Omental fat pad (tissue), 4 donors: ENCODE measurements at places on chromosomes 5 and 9.

GRCh38 chr5:122845229-122846050, at the start of gene SNX24:
TSS of gene SNX24 (plus strand) at chr5:122845613. CDS start at chr5:122845634, 21 bp downstream.
- peak; percentile 35 for DNase-seq

DNA sequence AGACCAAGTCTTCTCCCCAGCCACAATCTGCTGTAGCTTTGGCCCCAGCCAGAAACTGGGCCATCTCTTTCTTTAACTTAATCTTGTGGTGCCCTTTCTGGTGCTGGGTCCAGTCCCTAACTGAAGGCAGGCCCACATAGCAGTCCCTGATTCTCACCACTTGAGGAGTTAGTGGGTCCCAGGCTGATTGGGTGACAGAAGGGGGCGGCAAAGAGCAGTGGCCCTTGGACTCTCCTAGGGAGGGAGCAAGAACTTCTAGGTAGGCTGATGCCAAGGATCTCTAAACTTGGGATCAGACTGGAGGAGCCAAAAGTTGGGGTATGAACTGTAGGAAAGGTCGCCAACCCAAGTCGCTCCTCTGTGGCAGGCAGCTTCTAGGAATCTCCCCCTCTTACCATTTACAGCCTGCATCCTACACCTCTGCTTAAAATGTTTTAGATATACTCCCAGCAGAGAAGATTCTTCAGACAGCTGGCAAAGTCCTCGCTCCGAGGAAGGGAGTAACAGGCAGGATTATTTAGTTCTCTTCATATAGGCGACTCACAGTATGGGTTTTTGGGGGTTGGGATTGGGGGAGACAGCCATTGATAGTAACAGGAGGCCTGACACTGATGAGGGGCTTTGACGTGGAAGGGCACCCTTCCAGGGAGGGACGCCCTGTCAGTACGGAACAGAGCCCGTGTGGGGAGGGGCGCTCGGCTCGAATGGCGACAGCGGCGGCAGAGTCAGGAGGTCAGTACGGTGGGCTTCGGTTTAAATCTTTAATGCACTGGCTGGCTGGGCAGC, 2.0 kb upstream of the CCL27 start:
- DNase-seq = peak; percentile 84

DNA sequence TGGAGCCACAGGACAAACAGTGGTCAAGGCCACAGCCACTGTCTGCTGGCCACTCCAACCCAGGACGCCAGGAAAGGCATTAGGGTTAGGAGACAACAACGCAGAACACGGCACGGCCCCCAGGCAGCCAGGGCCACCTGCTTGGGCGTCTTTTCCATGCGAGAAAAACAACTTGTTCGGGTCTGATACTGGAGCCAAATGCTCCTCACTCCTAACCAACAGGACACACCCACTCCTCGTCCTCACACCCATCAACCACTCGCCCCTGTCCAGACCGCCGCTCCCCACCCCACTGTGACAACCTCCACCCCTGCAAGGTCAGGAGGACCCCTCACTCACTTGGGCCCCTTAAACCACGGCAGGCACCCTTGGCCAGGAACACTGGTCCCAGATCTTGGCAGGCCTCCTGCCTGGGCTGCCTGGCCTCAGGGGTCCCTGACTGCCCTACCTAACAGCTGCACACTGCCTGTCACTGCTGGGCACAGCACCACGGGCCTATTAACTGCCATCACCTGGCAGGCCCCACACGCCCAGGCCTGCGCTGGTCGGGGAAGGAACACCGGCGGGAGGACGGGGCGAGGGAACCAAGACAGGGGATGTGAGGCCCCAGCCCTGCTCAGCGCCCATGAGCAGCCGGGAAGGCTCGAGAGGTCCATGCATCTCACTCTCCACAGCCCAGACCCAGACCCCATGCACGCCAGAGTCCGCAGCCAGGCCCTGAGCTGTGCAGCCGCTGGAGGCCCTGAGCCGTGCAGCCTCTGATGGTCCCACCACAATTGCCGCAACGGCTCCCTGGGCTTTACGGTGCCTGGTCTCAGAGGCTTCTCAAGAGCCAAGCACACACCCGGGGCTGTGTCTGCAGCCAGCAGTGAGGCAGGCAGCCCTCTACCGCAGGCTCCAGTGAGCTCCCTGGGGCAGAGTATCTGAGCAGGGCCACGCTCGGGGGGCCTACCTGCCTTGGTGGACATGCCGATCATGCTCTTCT, 13.8 kb downstream of the CLPTM1L start:
- no peak for DNase-seq

- no peak for DNase-seq
These were observed 265.2 kb downstream of the GADD45G start for GRCh38 chr9:89869793-89870580.

DNA sequence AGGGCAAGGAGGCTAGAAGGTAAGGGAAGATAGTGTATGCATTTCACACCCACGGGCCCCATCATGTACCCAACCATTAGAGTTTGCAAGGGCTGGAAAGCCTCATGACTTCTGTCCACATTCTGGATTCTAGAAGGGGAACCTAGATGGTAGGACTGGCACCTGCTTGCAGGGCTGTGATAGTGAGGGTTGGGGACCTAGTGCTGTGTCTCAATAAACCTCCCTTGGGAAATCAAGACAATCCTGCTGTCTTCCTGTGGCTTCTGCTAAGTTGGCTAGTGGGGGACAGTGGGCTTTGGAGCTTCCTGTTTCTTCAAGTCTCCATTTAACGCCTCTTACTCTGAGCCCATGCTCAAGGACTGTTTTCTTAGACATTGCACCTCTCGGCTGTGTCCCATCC, 43.6 kb upstream of the SYNPO start:
- DNase-seq = no peak

DNA sequence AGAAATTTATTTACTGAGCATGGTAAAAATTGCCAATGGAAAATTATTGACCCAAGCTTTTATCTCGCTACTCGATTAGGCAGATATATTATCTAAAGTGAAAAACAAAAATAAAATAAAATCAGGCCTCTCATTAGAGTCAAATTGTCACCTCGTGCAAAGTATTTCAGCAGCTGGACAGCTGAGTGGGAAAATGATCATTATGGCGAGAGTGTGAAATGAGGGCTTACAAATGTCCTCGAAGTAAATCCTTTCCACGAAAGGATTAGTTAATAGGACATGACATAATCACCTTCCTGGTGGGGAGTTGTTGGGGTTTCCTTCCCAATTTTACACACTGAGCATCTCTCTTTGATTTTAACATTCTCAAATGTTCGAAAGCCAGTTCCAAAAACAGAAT, 5.4 kb upstream of the DPYSL3 start:
- no peak for DNase-seq
